DND-41 (cell line): ENCODE measurements at places on chromosomes 16 and 17.

- no peaks in the 10 kb centered on the region for H3K27me3 ChIP-seq
- DNase-seq: no peak
- H3K4me3 ChIP-seq: no peak overlapping the region
- no peak overlapping the region for H3K27ac ChIP-seq
These were observed 396.6 kb upstream of the DYNLRB2 start for GRCh38 chr16:80144191-80144590.

DNA sequence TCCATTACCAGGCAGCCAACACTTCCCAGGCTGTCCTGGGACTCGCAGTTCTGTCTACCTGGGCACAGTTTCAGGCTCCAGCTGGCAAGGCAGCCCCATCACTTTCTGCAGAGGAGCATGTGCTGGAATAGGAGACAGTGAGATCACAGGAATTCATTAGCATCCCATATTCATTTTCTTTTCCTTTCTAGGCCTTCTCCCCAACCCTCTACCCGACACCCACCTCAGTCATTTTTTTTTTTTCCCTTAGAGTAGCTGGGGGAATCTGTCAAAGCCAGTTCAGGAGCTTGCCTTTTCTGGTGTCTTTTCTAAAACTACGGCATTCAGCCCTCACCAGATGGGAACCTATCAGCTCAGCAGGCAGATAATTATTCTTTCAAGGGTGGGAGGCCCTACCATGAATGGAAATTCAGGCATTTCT, 42.4 kb upstream of the FBXO47 start:
- no peak overlapping the region for H3K4me3 ChIP-seq
- no peaks in the 10 kb centered on the region for H3K27me3 ChIP-seq
- H3K4me1 ChIP-seq: no peaks in the 10 kb centered on the region
- H3K36me3 ChIP-seq: no peaks in the 10 kb centered on the region
- H3K27ac ChIP-seq: no peak overlapping the region

DNA sequence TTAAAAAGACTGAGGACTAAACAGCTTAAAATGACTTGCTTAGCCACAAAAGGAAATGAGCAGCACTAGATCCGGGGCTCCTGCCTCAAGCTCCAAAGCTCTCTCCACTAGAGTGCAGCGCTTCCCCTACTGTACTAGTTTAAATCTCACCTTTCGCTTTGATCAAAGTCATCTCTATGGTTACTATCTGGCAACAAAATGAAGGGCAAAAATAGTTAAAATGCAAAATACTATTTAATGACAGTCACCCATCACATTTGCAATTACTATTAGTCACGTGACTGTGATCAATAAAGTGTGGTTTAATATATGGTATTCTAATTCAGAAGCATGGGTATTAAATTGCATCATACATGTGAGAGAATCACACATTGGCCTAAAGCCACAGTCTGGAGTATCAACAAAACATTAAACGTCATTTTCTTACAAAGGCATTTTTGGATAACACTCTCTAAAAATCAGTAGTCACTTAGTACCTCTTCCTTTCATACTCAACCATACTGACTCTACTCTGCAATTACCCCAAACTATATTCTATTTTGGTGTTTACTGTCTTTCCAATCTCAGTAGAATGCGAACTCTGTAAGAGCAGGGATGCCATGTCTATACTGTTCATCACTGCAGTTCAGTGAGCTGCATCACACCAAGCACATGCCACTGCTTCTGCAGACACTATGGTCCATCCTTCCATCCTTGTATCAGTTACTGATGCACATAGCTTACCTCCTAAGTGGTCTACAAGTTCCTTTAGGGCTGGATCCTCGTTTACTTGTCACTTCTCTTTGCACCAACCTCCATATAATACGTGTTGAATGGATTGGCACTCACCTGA, 6.2 kb downstream of the PSMD12 start:
- peaks cover 25% of the 10 kb centered on the region for H3K4me1 ChIP-seq
- peaks cover 76% of the 10 kb centered on the region for H3K36me3 ChIP-seq
- no peak overlapping the region for H3K4me3 ChIP-seq
- H3K27me3 ChIP-seq: no peaks in the 10 kb centered on the region
- DNase-seq: peak; percentile 59

- DNase-seq: no peak
- no peak overlapping the region for H3K4me3 ChIP-seq
- no peak overlapping the region for H3K27ac ChIP-seq
- no peaks in the 10 kb centered on the region for H3K36me3 ChIP-seq
- no peaks in the 10 kb centered on the region for H3K4me1 ChIP-seq
These were observed 53.4 kb downstream of the NOS2 start for GRCh38 chr17:27746881-27747280.

GRCh38 chr16:79165506-79165905, 435.0 kb downstream of the MAF start:
- peak overlapping the region; percentile 76; the same call in 1 of the 2 replicates for H3K27ac ChIP-seq
- H3K36me3 ChIP-seq: no peaks in the 10 kb centered on the region
- H3K4me3 ChIP-seq: no peak overlapping the region
- peaks cover 54% of the 10 kb centered on the region for H3K4me1 ChIP-seq
- no peaks in the 10 kb centered on the region for H3K27me3 ChIP-seq

- no peak overlapping the region for H3K27ac ChIP-seq
- no peaks in the 10 kb centered on the region for H3K27me3 ChIP-seq
- DNase-seq: no peak
- no peak overlapping the region for H3K4me3 ChIP-seq
- peaks cover 4% of the 10 kb centered on the region; the same call in 1 of the 2 replicates for H3K4me1 ChIP-seq
These were observed 7.1 kb downstream of the MYBBP1A start for GRCh38 chr17:4548061-4548461.

GRCh38 chr17:34533806-34534527, 45.4 kb upstream of the TMEM132E start:
- H3K27me3 ChIP-seq: peaks cover 39% of the 10 kb centered on the region
- H3K4me1 ChIP-seq: no peaks in the 10 kb centered on the region
- no peak overlapping the region for H3K27ac ChIP-seq
- no peak overlapping the region for H3K4me3 ChIP-seq
- DNase-seq: no peak

DNA sequence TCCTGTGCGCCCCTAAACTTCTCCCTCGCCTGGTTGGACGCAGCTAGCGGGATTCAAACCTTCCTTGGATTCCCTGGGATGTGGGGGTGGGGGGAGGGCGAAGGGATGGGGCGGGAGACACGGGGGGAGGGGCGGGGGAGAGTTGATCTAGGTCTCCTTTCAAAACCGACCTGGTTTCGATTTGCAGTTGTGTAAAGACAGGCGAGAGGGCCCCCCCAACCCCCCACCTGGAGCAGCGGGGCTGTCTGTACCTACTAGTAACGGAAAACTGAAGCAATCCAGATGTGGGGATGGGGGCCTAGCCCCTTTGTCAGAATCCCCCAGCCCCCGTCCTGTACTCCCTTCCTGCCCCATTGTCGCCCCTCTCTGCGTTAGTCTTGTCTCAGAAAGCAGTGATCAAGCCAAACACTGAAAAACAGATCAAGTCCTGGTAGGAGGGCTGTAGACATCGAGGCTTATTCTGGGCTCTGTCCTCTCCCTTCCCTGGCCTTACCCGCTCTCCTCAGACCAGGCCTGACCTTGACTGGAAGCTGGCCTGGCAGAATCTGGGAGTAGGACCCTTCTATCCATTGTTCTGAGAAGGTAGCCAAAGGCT, 902 bp downstream of the DLX4 start:
- no peak for DNase-seq
- no peaks in the 10 kb centered on the region for H3K4me1 ChIP-seq
- no peak overlapping the region for H3K27ac ChIP-seq
- no peak overlapping the region for H3K4me3 ChIP-seq
- no peaks in the 10 kb centered on the region for H3K36me3 ChIP-seq
- H3K27me3 ChIP-seq: peaks cover 33% of the 10 kb centered on the region

DNA sequence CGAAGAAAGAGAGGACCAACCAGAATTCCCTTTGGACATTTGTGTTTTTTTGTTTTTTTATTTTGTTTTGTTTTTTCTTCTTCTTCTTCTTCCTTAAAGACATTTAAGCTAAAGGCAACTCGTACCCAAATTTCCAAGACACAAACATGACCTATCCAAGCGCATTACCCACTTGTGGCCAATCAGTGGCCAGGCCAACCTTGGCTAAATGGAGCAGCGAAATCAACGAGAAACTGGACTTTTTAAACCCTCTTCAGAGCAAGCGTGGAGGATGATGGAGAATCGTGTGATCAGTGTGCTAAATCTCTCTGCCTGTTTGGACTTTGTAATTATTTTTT, 3.6 kb downstream of the SOX9 start:
- H3K4me3 ChIP-seq: no peak overlapping the region
- H3K36me3 ChIP-seq: no peaks in the 10 kb centered on the region
- H3K27ac ChIP-seq: no peak overlapping the region
- DNase-seq: no peak
- H3K4me1 ChIP-seq: no peaks in the 10 kb centered on the region
- H3K27me3 ChIP-seq: peaks cover 6% of the 10 kb centered on the region

- DNase-seq: no peak
- no peaks in the 10 kb centered on the region for H3K4me1 ChIP-seq
- H3K36me3 ChIP-seq: no peaks in the 10 kb centered on the region
- H3K4me3 ChIP-seq: no peak overlapping the region
These were observed 32.9 kb downstream of the KSR1 start for GRCh38 chr17:27489045-27489715.

GRCh38 chr16:56919099-56919800, 12.7 kb upstream of the HERPUD1 start:
- H3K4me1 ChIP-seq: no peaks in the 10 kb centered on the region
- no peak overlapping the region for H3K27ac ChIP-seq
- H3K27me3 ChIP-seq: no peaks in the 10 kb centered on the region
- H3K4me3 ChIP-seq: no peak overlapping the region

DNA sequence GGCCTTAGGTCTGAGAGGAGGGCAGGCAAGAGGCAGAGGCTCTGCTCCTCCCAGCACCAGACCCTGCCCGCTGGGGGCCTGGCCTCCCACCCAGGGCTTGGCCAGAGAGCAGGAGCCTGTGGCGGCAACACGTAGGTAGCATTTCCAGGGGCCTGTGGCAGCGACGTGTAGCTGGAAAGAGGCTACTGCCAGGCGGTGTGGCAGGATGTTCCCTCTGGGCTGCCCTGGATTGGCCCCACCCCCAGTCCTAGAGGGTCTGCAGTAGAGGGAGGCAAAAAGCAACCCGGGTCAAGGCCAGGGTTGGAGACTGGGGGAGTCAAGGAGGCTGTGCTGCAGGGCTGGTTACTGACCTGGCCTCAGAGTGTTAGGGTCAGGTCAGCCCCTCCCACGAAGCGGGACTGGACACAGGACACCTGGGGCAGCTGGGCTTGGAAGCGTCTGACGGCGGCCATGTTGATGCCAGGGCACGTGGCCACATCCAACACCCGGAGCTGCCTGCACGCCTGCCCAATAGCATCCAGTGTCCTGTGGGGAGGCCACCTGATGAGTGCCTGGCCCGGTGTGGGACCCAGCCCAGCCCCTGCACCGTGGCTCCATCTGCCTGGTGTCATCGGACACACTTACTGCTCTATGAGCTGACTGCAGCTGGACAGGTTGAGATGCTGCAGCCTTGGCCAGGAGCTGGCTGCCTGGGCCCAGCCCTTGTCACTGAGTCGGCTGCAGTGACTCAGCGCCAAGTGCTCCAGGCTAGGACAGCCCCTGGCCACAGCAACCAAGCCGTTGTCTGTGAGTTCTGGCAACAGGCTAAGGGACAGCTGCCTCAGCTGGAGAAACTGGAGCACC, 8.5 kb downstream of the ELMO3 start:
- DNase-seq: no peak
- H3K27me3 ChIP-seq: no peaks in the 10 kb centered on the region
- H3K27ac ChIP-seq: no peak overlapping the region
- no peaks in the 10 kb centered on the region for H3K4me1 ChIP-seq
- H3K4me3 ChIP-seq: no peak overlapping the region
- peaks cover 25% of the 10 kb centered on the region for H3K36me3 ChIP-seq

GRCh38 chr17:73192206-73192893, 505 bp upstream of the COG1 start:
- H3K4me1 ChIP-seq: peaks cover 25% of the 10 kb centered on the region
- H3K36me3 ChIP-seq: peaks cover 30% of the 10 kb centered on the region
- peak overlapping the region; percentile 76 for H3K4me3 ChIP-seq
- peak; percentile 77 for DNase-seq

DNA sequence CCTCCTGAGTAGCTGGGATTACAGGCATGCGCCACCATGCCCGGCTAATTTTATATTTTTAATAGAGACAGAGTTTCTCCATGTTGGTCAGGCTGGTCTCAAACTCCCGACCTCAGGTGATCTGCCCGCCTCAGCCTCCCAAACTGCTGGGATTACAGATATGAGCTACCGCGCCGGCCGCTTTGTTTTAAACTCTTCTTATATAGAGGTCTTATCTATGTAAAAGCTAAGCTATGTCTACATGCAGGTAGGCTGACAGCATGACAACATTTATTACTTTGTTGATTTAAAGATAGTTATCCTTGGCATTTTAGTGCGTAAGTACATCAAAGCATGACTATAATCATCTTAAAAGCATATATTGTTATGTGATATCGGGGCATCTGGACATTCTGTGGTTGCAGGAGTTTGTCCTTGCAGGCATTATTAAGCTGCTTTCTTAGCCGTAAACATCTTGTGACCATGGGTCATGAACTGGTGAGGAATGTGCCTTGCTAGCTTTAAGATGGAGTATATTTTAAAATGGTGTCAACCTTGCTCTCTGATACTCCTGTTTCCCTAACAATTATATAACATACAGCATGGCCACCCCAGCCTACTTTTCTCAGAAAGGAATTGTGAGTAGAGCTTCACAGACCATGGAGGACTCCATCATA, 45.8 kb upstream of the TAOK1 start:
- no peak overlapping the region for H3K4me3 ChIP-seq
- no peak for DNase-seq
- H3K36me3 ChIP-seq: no peaks in the 10 kb centered on the region
- H3K4me1 ChIP-seq: no peaks in the 10 kb centered on the region

GRCh38 chr16:81806696-81807095, 27.6 kb downstream of the PLCG2 start:
- peaks cover 2% of the 10 kb centered on the region for H3K27me3 ChIP-seq
- no peaks in the 10 kb centered on the region for H3K36me3 ChIP-seq
- no peak overlapping the region for H3K4me3 ChIP-seq
- no peaks in the 10 kb centered on the region for H3K4me1 ChIP-seq
- no peak for DNase-seq
- H3K27ac ChIP-seq: no peak overlapping the region

DNA sequence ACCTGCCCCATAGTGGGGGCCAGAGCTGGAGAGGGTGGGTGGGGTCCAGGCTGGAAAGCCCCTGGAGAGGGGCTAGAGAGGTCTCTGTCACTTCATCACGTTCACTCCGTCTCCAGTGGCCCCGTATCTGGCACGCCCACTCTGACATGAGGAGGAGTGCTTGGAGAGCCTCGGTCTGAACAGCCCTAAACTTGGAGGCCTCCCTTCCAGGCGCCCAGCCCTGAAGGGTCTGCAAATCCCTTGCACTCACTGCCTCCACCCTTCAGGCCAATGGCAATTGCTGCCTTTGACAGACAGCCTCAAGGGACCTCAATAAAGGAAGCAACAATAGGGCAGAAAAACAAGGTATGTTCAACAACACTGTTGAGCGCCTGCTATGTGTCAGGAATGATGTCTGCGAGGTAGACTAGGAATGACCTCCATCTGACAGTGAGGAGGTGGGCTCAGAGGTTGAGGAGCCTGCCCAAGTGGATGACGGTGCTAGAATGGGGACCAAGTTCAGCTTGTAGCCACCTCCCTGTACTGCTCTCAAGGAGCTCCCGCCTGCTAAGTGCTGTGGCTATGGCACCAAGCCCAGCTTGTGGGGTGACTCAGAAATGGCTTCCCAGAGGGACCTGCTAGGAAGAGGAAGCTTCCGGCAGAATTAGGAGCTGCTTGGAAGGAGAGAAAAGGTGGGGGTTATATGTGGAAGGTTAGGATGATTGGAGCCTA, 2.9 kb upstream of the EPX start:
- no peak overlapping the region for H3K27ac ChIP-seq
- H3K4me3 ChIP-seq: no peak overlapping the region
- no peak for DNase-seq
- no peaks in the 10 kb centered on the region for H3K4me1 ChIP-seq
